ENCODE measurements at places on chromosomes 12 and 14. TPM values are rescaled to one million over a fixed set of nuclear protein-coding genes. Genes with fewer than 3 reads are reported as not detected.

DNA sequence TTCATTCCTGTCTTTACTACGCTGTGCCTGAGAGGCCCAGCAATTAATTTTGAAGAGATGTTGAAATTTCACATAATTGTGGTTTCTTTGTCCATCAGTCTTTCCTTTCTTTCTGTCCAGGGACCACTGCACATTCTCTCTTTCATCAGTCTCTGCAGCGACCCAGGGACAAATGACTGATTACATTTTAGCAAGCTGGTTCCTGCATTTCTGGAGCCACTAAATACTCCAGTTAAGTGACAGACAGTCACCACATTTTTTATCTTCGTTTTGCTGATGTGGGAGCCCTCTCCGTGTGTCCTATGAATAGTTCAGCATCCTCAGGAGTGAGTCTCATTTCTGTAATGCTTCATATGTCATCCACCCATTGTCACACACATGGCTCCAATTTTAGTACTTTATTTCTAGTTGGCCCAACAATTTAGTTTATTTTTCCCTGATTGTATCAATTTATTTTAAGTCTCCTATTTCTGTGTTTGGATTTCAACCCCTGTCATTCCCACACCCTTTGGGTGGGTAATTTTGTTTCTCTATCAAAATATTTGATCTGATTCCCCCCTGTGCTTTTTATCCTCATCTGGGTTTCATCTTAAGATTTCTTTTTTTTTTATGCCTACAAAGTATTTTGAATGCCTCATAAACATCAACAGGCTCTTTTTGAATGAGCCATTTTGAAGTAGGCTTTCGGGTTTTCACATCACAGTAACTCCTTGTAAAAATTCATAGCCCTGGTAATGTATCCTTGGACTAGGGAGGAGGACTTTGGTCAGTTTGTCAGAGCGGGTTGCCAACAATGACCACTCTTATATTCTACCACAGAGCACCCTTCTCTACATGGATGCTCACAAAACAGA, 1196.5 kb downstream of the GALC start:
- ATAC-seq, result no peak

DNA sequence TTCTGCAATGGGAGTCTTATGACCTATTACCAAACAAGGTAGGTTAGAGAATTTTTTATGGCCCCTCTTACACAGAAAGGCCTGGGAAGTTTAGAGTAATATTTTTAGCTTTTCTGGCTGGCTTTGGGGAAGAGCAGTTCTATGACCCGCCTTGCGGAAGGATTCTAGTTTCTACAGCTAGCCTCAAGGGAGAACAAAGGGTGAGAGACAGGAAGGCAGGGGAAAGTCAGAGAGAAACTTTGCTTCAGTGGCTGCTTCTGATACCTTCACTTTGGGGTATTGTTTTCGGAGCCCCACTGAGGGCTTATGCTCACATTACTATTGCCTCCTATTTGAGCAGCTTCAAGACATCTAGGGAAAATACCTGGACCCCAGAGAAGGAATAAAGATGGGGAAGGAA, 80.7 kb upstream of the NUDT4 start:
- no peak for ATAC-seq

DNA sequence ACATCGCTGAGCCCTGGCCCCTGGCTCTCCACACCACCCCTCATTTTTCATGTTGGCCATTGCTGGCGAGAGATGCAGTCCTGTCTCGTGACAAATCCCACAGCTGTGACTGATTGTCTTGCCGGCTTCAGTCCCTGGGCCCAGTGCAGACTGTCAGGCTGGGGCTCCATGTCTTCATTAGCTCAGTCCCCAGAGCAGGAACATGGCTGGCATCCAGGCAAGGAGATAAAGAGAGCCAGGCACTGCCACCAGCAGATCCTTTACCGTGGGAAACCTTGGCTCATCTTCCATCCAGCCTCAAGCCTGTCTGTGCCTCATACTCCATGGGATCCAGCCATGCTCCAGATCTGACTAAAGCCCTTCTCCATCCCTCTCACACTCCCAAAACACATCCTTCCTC, 284.7 kb upstream of the FKBP4 start:
- no peak for ATAC-seq

SOAT2 gene
- not detected for total RNA-seq

DNA sequence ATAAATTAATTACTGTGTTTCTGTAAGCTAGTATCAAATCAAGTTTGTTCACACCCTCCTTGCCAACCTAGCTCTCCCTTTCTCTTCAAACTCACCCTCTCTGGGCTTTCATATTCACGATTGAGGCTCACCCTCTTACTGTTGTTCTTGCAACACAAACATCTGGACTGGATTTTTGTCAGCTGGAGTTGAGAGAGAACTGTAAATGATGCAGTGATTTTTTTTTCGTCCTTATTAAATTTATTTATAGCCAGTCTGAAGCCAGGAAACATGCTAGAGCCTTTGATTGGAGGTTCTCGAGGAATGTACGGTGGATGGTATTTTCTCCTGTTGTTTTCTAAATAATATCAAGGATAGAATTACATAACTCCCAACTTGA, 485.1 kb downstream of the ZFP36L1 start:
- no peak for ATAC-seq

DNA sequence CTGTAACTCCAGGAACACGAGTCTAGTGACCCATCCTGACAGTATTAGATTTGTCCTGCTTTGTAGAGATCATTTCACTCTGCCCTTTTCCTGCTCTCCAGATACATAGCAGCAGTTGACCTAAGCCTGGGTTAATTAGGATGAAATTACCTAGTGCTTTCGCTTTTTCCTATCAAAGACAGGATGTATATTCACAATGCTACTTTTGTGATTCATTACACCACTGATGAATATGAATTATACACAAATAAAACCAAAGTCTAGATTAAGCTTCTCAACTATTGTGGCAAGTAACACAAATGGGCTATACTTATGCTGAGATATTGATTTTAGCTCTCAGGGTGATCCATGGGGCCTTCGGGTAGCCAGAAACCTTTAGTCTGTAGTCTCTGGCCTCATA, 17.9 kb downstream of the CERS5 start:
- no peak for ATAC-seq

DENND5B gene
- 0.60 TPM for total RNA-seq

DNA sequence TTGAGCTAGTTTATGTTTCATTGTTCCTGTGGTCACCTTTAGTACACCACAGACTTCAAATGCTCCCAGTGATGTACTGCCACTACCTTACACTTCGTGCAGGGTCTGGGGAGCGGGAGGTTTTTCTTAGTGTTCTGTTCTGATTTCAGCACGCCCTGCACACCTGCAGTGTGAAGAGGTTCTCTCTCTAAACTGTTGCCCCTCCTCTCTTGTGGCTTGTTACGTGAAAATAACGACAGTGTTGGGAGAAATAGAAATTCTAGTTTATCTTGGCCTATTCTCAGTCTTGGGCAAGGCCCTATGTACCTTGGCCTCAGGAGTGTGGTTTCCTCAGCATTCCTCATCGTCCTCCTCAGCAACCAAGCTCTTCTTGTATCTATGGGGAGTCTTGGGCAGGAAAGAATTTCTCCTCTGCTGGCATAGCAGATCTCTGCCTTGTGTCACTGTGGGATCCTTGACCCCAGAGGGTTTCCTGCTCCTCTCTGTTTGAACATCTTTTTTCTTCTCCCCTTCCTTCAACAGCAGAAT, 48.6 kb downstream of the EIF2S3B start:
- no peak for ATAC-seq

KCNK13 gene
- 0.28 TPM for total RNA-seq

SERPINA10 gene
- not detected for total RNA-seq

All from esophagus mucosa (tissue), 1 donor.